Nucleus accumbens (tissue), 56 donors: ENCODE measurements at places on chromosomes 2 and 18.

DNA sequence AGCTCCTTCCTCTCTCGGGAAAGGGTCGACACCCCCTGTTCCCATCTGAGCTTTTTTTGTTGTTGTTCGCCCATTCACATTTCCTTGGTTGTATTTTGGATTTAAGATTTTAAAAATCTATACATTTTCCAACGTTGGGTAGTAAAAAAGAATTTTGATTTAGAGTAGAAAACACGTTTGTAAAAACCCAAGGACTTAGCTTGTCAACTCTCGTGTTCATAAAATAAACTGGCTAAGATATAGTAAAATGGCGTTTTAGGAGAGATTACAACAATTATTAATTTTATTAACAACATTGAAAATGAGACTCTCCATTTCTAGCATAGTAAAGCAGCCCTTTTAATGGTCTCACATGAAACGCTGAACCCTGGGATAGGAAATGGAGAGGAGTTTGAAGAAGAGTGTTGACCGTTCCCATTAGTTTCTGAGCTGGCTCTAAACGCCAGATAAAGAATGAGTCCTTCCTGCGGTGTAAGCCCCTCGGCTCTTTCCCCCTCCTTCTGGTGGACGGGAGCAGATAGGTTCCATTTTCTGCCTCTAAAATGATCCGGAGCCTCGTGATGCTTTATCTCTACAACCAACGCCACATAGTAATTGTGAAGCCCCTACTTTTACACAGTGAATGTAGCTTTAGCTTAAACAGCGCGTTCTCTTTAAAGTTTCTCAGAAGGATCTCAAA is 24.0 kb upstream of the ZNF516 start:
- no peak for DNase-seq

- no peak for DNase-seq
These were observed 18.1 kb downstream of the ZNF516 start for GRCh38 chr18:76476665-76477561.

DNA sequence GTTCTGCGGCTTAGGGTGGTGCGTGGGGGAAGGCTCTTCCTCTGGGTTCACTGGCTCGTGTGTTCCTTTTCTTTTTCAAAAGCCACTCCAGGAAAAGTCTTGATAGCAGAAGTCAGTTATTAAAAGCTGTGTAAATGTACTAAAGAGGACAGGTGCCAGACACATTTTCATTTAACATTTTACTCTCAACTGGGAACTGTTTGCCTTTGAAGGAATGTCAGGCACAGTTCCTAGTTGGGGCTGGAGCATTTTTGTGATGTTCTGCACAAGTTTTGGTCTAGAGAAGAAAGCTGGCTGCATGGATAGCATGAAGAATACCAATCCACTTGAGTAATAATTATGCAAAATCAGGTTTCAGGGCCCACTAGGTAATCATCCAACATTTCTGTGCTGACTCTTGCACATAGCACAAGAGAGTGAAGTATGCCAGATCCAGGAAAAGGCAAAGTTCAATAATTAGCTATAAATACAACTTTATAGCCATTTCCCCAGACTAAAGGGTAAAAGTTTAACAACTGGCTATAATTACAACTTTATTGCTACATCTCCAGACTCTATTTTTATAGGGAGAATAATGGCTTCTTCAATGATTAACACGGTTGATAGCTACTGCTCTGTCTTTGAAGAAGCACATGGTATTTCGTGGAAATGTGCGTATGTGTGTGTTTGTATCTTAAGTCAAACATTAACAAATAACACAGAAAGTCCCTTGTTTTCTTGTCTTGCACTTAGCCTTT is 16.2 kb downstream of the SCYGR8 start:
- DNase-seq: no peak

- DNase-seq: no peak
These were observed 110.4 kb downstream of the ALK start for GRCh38 chr2:29810956-29811355.

- DNase-seq: no peak
These were observed 24.1 kb upstream of the NFATC1 start for GRCh38 chr18:79371561-79372121.

DNA sequence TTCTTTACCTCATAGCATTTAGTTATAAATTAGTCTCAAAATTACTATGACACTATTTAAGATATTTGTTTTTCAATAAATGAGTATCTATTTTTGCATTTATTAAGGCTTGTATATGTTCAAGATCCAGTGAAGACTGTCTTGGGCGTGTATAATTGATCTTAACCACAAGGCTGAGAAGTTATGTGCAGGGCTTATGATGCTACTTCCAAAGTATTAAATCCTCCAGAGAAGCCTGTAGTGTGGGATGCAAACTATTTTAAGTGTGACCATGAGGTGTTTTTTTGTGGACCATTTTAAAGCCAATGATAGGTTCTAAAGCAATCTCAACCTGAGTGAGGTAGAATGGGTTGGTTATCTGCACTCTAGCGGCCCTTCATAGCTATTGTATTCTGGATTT is 219.9 kb downstream of the ZNF407 start:
- no peak for DNase-seq

DNA sequence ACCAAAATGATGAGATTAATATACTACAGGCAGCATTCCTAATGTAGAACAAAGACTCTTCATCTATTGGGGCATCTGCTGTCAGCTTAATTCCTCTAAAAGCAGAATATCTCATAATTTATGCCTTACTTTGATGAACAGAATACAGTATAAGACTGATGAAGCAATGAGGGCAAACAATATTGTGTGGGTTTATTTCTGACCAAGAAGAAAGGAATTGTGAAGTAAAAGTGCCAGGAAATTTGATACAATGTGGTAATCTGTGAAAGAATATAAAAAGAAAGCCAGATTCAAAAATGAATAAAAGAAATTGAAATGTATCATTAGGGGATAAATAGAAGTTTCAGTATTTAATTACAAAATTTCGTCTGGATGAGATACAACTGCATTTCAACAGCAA is 78.8 kb upstream of the TTC21B start:
- DNase-seq: no peak

DNA sequence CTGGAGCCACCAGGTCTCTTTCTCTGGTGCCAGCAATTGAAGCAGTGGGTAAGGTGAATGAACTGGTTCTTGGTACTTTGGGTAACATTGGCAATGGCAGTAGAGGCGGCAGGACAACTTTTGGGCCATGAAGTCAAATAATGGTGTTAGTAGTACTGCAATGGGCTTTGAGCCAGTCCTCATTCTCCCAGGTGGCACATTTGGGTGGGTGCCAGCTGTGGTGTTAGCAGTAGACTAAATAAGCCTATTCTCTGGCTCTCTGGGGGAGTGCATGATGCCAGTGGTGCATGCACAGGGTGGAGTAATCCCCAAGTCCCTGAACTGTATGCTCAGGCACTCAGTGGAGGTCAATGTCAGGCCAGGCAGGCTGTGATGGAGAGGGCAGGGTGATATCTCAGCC is 120.2 kb upstream of the LRRTM4 start:
- DNase-seq: no peak

- DNase-seq: no peak
These were observed 186.6 kb upstream of the SMAD2 start for GRCh38 chr18:48116873-48117630.

DNA sequence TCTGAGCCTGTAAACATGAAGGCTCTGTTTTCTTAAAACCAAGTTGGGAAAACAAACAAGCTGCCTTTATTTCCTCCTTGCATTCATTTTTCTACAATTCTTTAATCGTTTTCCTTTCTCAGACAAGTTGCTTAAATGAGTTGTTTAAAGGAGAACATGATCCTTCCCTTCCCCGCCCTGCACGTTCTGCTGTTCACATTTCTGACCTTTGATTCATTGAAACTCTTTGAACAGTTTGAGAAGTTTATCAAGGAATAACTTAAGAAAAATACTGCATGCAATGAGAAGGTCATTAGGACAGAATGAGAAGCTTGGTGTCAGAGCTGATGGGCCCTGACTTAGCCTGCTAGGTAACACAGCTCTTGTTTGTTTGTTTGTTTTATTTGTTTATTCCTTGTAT is 181.6 kb downstream of the PARD3B start:
- no peak for DNase-seq

GRCh38 chr2:70513738-70514137 is 39.9 kb downstream of the TGFA start:
- DNase-seq: no peak

DNA sequence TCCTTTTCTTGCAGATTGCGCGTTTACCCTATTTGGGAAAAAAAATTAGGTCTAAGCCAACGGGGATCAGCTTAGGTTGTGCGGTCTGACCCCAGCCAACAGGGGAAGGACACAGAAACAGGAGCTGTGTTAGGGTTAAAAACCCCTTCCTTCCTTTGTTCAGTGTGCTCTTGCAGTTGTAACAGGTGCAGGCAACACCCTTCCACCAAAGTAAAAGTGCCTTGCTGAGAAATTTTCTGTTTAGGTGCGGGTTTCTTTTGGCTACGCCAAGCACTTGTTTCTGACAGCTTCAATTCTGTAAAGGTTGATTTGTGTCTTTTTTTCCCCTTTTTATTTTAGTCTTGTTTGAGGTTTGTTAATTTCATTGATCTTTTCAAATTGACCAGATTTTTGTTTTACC is 92.5 kb downstream of the PTPN4 start:
- no peak for DNase-seq

DNA sequence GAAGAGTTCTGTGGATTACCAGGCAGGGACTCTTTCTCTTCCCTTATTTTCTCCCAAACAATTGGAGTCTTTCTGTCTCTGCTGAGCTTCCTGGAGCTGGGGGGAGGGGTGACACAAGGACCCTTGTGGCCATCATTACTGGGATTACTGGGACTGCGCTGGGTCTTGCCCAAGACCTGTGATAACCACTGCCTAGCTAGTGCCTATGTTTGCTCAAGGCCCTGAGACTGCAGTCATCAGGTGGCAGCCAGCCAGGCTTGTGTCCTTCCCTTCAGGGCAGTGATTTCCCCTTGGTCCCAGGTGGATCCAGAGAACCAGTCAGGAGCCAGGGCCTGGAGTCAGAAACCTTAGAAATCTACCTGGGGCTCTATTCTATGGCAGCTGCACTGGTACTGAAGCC is 355.6 kb downstream of the PARD3B start:
- no peak for DNase-seq

DNA sequence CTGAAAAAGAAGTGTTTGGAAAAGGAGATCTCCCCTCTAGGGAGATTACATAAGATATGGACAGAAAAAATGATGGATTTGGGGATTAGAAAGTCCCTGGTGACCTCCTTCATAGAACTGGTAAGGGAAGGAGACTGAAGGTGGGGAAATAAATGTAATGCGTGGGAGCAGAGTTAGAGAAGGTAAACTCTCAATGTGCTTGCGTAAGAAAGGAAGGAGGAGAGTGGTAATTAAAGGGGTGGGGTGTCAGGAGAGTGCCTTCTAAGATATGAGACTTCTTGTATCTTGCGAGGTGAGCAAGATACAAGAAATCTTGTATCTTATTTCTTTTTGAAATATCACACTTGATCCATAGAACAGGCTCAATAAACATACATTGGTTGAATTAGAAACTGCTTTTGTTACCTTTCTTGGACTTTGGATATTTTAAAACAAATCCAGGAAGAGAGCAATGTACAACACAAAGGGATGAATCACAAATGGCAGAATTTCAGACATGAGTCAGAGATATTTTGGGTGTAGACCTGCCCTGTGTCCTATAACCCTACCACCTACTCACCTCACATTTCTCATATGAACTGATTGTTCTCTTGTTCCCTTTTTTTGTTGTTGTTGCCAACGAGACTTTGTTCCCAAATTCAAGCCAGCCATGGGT is 342.4 kb downstream of the INSIG2 start:
- DNase-seq: no peak

DNA sequence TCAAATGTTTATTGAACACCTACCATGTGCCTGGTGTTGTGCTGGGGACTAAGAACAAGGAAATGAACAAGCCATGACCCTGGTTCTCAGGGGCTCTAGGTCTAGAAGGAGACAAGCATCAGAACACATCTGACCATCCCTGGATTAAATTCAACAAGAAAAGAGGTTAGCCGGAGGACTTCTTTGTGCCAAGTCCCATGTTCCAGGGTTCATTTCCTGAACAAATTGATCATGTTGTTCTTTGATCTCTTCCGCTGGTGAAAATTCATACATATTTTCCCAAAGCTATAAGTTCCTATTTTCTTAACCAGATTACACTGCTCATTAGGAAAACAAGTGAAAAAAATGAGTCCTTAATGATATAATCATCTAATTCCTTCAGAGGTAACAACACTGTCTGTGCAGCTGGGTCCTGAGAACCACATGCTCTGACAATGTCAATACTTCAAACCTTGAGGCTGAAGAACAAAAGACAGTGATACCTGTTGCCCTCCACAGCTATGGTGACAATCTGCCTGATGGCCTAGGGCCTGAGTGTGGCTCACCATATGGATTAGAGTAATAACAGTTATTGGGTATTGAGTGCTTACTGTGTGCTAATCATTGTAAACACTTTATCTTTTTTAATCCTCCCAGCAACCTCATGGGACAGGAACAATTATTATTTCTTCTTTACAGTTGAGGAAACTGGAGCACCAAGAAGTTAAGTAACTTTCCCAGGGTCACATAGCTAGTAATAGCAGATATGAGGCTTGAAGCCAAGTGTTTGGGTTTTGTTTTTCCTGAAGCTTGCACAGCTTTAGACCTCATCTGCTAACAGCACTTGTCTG is 24.6 kb upstream of the INO80C start:
- DNase-seq: no peak

DNA sequence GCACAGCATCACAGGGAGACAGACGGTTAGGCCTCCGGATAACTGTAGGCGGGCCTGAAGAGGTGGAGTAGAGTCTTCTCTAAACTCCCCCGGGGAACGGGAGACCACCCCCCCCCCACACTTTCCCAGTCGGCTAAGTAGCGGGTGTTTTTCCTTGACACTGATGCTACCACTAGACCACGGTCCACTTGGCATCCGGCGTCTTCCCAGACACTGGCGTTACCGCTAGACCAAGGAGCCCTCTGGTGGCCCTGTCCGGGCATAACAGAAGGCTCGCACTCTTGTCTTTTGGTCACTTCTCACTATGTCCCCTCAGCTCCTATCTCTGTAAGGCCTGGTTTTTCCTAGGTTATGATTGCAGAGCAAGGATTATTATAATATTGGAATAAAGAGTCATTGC is 25.7 kb upstream of the NCL start:
- DNase-seq: no peak

GRCh38 chr2:119464981-119465380 is 33.3 kb downstream of the TMEM37 start:
- no peak for DNase-seq

DNA sequence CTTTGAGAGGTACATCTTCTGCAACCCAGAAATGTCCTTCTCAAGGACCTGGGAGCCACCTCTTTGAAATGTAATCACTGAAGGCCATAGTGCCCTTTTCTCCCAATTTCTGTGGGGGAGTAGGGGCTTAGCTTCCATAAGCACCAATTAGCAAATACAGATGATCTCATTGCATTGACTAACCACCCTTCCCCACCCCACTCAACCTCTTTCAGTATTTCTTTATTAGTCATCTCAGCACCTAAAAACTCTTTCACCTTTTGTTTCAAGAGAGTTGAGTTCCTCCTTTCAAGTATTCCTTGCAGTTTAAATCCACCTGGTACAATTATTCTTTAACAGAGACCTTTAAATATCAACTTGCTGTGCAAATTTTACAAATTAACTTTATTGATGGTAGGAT is 1011.8 kb upstream of the CDH2 start:
- no peak for DNase-seq
